ENCODE measurements at places on chromosomes 11 and 22.
A peak's percentile ranks its signal among the peaks of the same experiment; 100 is the strongest.

DNA sequence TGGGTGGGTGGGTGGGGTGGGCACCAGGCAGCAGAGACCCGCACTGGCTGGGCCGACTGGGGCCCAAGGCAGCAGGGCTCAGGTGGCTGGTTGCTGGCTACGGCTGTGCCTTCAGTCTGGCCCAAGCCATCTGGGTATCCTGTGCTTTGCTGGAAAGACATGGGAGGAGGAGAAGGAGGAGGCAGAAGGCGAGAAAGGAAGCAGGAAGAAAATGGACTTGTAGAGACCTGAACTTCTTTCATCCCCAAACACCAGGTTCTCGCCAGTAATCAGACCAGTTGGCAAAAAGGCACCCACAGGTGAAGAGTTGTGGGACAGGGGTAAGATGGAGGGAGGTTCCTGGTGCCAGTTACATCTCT is 78.8 kb downstream of the IGLL1 start:
- no peak for DNase-seq

GRCh38 chr11:86934926-86935579 is 20.1 kb downstream of the FZD4 start:
- no peak for DNase-seq

DNA sequence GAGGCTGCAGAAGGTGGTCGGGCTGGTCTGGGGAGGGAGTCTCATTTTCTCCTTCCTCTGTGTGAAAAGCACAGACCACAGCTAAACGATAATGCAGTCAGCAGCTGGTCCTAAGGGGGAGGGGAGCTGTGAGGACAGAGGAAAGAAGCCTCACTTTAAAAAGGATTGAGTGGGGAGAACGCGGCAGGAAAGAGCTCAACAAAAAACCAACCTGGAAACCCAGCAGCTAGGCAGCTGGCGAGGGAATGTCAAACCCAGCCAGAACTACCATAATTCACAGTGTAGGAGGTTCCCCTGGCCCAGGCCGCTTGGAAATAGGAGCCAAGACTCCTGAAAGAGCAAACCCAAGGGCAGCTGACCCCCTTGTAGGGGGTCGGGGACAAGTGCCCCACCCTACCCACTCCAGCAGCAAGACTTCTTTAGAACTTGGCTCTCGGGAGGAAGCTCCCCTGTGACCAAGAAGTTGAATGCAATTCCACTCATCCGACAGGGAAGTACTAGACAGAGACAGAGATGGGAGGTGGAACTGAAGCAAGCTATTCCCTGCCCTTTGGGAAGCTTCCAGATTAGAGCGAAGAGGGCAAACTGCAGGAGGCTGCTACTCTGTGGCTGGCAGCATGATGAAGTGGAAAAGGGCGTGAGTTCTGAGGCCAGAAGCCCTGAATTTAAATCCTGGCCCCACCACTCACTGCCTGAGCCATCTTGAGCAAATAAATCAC is 16.5 kb upstream of the DGKZ start:
- DNase-seq, result no peak

DNA sequence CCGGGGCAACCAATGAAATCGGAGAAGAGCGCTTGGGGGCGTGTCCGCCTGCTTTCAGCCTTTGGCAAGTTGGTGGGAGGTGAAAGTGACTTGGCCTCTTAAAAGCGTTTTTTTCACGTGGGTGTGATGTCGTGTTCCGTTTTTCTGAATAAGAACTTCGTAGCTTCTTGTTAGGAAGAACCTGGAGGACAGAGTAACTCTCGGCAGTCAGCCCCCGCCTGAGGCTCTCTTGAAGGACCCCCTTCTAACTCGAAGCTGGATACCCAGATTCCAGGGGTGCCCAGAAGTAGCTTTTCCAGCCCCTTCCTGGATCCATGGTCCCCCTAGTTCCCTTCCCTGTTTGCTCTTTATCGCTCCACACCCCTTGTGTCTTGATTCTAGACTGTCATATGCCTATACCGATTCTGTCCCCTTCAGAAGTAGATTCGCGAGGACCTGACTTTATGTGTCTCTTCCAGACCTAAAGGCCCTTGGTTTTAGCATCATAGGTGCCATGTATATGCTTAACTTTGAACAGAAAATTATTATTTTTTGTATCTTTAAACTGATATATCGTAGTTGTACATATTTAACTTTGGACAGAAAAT is 915 bp upstream of the OSBP start:
- no peak for DNase-seq

GRCh38 chr11:115506954-115507675 is 2.9 kb upstream of the CADM1 start:
- DNase-seq, result no peak

DNA sequence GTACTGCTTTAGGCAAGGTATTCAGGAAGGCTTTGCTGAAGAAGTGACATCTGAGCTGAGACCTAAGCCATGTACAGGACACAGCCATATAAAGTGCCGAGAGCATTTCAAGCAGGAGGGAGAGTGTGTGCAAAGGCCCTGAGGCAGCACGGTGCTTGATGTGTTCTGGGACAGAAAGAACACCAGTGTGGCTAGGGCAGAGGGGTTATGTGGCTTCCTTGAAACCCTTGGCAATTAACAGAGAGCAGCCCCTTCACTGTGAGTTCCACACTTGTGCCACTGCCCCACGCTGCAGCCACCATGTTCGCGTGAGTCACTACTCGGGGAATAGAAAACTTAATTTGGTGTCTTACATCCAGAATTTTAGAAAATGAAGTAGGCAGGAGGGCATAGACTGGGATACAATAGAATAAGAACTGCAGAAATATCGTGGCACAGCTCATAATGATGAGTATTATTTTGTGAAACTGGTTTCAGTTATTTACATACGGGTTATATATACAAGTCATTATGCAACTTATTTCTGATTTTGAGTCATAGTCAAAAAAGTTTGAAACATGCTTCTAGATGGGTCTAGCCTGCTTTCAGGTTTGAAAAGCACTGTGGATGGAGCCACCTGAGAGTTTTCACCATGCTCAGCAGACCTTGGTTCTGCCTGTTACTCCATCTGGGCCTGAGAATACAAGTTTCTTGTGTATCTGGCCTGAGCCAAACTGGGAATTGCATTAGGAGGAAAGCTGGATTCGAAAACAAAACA is 11.8 kb downstream of the IL10RA start:
- DNase-seq, result no peak

- DNase-seq, result no peak
Observed at GRCh38 chr11:23311986-23312940, 452.0 kb upstream of the CCDC179 start.

GRCh38 chr11:16936643-16937042 is 77.6 kb downstream of the PLEKHA7 start:
- DNase-seq, result no peak

DNA sequence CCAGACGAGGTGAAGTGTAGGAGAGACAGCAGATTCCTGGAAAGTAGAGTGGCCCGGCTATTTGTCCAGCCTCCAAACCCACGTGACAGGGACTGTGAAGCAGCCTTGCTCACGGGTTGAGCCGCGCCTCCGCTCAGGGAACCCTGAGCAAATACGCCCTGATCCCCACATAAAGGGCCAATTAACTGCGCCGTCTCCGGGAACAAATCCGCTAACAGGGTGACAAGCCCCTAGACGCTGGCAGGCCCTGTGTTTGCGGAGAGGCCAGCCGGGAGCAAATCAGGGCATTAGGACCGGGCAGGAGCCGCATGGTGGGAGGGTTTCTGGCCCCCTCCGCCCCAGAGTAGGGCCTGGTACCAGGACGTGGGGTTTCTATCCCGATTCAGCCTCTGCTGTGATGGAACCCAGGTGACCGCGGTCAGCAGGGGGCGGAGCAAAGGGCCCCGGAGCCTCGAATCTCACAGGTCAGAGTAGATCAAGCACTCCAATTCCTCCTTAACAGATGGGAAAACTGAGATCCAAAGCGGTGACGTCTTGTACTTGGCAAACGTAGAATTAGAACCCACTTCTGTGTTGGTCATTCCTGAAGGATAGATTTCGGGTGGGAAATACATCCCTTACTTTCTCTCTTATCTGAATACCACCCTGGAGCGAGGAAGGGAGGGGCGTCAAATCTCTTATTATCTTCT is 2.0 kb upstream of the ROBO3 start:
- no peak for DNase-seq

- no peak for DNase-seq
Observed at GRCh38 chr22:30010789-30011405, 69.4 kb upstream of the HORMAD2 start.

- no peak for DNase-seq
Observed at GRCh38 chr11:100545970-100546369, 141.1 kb upstream of the ARHGAP42 start.

GRCh38 chr11:130508913-130509312 is 60.5 kb downstream of the ADAMTS15 start:
- no peak for DNase-seq

DNA sequence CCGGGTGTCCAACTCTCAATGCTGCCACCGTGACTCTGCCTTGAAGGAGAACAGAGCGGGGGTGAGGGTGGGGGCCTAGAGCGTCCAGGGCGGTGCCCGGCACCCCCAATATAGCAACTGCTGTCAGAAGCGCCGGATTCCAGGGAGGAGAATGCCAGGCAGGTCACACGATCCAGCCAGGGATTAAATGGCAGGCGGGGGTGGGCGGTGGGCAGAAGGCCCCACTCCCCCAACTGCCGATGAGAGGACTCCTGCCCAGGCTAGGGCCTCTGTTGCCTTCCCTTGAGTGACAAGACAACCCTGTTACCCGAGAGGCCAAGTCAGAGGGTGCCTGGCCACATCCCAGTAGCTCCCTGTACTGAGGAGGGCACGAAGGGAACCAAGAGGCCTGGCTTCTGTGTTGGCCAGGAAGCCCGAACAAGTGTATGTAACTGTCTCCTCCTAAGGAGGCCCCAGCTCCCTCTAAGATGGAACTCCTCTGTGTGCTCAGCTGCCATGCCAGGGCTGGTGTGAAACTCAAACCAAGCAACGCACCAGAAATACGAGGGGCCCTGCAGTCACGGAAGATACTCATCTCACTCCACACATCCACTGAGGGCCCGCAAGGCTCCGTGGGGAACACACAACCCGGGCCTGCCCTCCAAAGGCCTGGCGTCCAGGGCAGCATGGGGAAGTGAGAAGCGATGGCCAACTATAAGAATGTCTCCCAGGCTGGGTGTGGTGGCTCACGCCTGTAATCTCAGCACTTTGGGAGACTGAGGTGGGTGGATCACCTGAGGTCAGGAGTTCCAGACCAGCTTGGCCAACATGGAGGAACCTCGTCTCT is 3.0 kb downstream of the PACSIN3 start:
- no peak for DNase-seq

GRCh38 chr22:46737105-46737975 is 712 bp downstream of the CERK start:
- DNase-seq, result peak; percentile 25

GRCh38 chr22:20589614-20590476 is 82.4 kb downstream of the MED15 start:
- DNase-seq, result no peak

- DNase-seq, result no peak
Observed at GRCh38 chr22:35561796-35562526, 21.3 kb downstream of the RASD2 start.

DNA sequence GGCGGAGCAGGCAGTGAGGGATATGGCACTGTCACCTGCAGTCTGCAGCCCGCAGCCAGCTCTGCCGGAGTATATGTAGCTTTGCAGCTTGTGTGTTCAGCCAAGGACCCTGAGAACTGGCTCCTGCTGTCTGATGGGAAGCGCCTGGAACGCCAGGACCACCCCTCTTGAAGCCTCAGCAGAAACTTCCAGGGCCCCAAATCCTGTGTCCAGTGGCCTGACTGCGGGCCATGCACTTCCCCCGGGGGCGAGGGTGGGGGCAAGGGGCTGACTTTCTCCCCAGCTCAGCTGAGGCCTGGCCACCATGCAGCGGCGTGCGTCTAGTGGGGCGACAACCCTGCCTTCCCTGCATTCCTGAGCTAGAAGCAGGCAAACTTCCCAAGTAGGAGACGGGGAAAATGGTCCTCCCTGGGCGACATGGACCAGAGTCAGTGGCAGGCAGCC is 32.3 kb downstream of the PISD start:
- no peak for DNase-seq

DNA sequence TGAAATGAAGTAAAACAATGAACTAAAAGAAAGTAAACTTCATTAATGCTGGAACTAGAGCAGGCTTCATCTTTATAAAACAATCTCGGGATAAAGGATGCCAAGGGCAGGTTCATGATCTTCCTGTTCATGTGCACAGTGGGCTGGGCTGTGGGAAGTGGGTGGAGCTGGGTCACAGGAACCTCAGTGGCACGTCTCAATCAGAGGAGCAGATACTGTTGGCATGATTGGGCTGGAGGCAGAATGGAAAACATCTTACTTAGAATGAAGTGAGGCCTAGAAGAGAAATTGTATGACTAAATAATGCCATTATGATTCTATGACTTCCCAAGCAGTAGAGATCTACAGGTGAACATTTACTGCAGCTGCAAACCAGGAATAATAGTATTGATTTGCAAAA is 45.4 kb upstream of the CALCB start:
- DNase-seq, result no peak

DNA sequence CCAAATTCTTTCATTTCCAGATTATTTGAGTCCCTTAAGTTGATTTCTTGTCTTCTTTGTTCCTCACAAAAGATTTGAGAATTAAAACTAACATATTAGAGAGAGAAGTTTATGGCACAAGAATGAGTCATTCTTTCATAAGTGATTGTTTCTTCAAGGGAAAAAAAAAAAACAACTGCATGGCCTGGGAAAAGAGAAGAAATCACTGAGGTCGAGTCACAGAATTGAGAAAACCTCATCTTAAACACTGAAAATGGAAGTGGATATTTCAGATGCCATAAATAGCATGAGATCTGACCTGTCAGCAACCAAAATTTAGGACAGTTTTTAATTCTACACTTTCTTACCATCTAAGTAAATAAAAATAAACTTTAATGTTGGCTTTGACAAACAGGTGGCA is 87.2 kb downstream of the CWF19L2 start:
- no peak for DNase-seq

DNA sequence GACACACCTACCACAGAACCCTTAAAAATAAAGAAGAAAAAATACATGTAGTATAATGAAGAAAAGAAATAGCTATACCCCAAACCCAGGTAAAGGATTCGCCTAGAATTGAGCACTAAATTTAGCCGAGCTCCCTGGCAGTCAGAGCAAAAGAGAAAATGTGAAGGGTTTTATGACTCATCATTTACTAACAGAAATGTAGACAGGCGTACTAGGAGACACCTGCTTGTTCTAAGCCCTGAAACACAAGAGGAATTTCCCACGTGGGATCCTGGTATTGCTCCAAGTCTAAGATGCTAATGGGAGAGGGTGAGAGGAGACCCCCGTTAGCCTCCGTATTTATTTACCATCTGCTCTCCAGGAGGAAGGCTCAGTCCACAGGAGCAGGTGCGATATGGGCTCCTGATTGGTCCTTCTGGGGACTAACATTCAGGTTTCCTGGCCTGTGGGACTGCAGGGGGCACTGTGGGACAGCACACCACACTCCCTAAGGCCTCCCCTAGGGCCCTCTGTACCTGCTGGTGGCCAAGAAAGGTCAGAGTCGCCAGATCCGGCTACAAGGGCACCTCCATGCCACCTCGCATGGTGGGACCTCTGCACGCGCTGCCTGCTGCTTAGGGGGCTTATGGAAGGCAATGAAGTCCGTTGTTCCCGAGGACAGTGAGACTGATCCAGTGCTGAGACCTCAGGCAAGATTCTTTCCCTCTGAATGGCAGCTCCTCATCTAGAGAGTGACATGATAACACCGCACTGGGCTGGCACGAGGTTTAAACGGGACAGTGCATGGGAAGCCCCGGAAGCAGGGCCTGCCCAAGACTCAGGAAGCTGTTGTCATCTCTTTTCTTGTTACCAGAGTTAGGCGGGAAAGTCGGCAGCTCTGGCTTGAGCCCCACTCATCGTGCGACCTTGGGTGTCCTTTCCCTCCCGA is 25.8 kb downstream of the KCNC1 start:
- DNase-seq, result no peak

Measured in stimulated activated CD4-positive, alpha-beta T cell treated with anti-CD3 and anti-CD28 coated beads, Interleukin-1b, Interleukin-23, amount 100 ng/mL, for 24 hours (primary cell).